ENCODE measurements at places on chromosomes 4 and X. TPM values are rescaled to one million over a fixed set of nuclear protein-coding genes. Genes with fewer than 3 reads are reported as not detected.

Gene SHROOM4
- total RNA-seq, result not detected

Gene MUC7
- not detected for total RNA-seq

Gene TBC1D14
- 39.4 TPM for total RNA-seq

Gene P2RY10
- total RNA-seq, result 48.8 TPM

Gene SUPT20HL2
- total RNA-seq, result not detected

Gene USP27X
- 1.5 TPM for total RNA-seq

Gene F8A3
- total RNA-seq, result 10.8 TPM

Gene HSFX2
- total RNA-seq, result not detected

Gene SYNPO2
- 0.74 TPM for total RNA-seq
